ENCODE measurements at places on chromosomes 11 and 22. TPM values are rescaled to one million over a fixed set of nuclear protein-coding genes. Genes with fewer than 3 reads are reported as not detected.

- DNase-seq, result no peak
Observed at GRCh38 chr11:96506953-96507354, 117.1 kb downstream of the JRKL start.

GRCh38 chr11:1618231-1618630 lies 3.7 kb downstream of the KRTAP5-4 start:
- DNase-seq, result no peak

- DNase-seq, result no peak
Observed at GRCh38 chr11:12159351-12160099, 49.1 kb downstream of the MICAL2 start.

Gene CTSW
- not detected for total RNA-seq

Gene APOL4
- not detected for total RNA-seq

DNA sequence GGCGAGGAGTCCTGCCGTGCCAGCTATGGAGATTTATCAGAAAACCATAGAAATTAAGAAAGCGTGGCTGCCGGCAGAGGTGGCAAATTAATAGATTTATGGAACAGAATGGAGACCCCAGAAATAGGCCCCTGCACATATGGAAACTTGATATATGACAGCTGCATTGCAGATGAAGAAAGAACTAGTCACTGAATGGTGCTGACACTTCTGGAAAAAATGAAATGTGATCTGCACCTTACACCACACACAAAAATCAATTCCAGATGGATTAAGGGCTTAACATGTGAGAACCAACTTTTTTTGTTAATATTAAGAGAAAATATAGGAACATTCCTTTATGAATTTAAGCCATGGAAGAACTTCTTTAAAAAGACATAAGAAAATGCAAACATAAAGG lies 40.3 kb upstream of the TSKU start:
- no peak for DNase-seq

Gene TRPM5
- total RNA-seq, result not detected

DNA sequence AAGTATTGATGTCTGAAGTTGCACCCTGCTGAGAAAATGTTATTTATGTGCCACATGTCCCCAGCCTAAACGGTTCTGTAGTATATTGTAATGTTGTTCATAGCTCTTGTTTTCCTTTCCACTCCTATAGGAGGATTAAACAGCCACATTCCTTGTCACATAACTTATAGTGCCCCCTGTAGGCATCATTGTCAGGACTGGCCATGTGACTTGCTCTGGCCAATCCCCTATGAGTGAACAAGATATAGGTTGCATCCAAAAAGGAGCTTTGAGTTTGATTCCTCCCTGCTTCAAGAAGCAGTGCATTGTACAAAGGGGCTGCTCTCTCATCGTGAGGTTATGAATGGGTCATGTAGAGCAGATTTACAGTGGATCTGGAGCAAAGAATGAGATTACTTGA lies 717.6 kb upstream of the ANO5 start:
- DNase-seq, result no peak

Gene CDON
- total RNA-seq, result 17.2 TPM

DNA sequence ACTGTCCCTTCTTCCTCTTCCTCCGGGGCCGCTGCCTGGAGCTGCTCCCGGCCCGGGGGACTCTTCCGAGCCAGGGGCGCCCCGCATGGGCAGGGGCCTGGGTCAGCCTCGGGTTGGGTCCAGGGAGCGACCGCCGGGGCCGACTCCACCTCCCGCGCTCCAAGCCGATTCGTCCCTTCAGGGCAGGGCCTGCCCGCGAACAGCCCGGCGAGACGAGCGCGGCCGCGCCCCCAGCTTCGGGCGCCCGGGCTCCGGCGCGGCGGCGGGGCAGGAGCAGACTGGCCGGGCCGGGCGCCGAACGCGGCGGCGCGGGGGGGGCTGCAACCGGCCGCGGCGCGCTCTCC lies at the start of gene LARGE1:
Gene LARGE1, minus strand, starts transcription at position 280 of the 344 bp plus-strand sequence.
- DNase-seq, result no peak

Gene OR2AT4
- total RNA-seq, result not detected

GRCh38 chr11:83265331-83265730 lies 20.8 kb downstream of the CCDC90B start:
- DNase-seq, result no peak

GRCh38 chr11:131288521-131289091 lies 81.8 kb upstream of the NTM start:
- no peak for DNase-seq

GRCh38 chr22:19130959-19131684 lies at the start of gene TSSK2:
TSS of gene TSSK2 (plus strand) at chr22:19131308. CDS start at chr22:19131400, 92 bp downstream.
- DNase-seq, result peak; percentile 63

- no peak for DNase-seq
Observed at GRCh38 chr22:31086703-31087330, 5.7 kb downstream of the SMTN start.

Gene ZDHHC8
- total RNA-seq, result 47.3 TPM

GRCh38 chr11:101797335-101797734 lies 117.5 kb upstream of the CEP126 start:
- no peak for DNase-seq

DNA sequence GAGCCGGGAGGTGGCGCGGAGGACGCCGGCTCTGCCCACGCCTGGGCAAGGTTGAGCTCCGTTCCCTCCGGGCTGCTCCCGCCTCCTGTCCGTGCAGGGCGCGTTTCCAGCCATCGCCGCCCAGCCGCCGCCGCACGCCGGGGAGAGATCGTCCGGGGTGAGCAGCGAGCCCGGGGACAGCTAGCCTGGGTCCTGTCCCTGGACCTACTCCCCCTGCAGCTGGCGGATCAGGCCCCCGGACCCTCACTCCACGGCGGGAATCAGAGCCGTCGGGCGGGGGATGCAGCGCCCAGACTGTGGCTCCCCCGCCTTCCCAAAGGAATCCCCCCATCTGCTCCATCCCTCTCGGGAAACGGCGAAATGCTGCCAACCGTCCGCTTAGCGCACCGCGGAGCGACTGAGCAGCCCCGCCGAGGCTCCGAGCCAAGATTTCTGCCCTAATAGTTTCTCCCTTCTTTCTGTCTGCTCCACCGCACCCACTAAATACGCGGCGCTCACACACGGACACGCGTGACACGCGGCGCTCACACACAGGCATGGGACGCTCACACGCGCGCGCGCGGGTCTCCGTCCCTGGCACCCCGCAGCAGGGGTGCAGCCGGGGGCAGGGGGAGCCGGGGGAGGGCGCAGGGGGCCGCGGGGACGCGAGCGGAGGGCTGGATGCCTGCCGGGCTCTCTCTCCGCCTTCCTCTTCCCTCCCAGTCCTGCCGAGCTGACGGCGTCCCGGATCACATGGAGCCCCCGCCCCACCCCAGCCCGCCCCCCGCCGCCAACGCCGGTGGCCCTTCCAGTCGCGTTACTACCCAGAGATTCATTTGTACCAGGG lies at the start of gene KCNJ5:
Gene KCNJ5, plus strand, starts transcription at position 814 of the 826 bp plus-strand sequence. CDS start 19,918 bp downstream, outside the sequence.
- DNase-seq, result no peak

DNA sequence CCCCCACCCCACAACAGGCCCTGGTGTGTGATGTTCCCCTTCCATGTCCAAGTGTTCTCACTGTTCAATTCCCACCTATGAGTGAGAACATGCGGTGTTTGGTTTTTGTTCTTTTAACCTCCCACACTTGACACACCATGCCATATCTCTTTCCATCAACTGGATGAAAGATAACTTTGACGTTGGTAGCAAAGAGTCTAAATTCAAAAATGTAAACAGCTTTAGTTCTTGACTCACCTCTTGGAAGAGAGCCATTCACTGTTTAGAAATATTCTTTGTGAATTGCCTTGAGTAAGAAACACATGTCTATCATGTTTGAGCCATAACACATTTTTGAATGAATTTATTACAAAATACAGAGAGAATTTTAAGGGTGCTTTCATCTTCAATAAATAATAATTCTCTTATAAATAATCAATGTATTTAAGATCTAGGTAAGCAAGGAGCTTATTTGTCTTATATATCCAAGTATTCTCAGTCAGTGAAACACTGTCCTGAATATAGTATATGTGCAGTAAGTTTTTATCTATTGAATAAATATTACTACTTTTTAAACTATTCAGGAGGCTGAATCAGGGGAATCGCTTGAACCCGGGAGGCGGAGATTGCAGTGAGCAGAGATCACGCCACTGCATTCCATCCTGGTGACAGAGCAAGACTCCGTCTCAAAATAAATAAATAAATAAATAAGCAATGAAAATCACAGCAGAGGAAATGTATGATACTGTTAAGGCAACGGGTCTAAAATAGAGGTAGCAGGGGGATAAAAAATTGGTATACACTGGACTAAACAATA lies 6.7 kb downstream of the CARD18 start:
- DNase-seq, result no peak

- no peak for DNase-seq
Observed at GRCh38 chr11:65538232-65538914, 13.5 kb downstream of the SCYL1 start.
